ENCODE measurements at places on chromosomes 13 and 19. TPM values are rescaled to one million over a fixed set of nuclear protein-coding genes. Genes with fewer than 3 reads are reported as not detected.

The SKA3 gene
- total RNA-seq = 5.8 TPM

The ANKRD10 gene
- total RNA-seq = 65.4 TPM

The FFAR2 gene
- total RNA-seq = not detected

The COX7A1 gene
- total RNA-seq = 27.5 TPM

The OR7D2 gene
- not detected for total RNA-seq

The PCDH8 gene
- not detected for total RNA-seq

The KISS1R gene
- not detected for total RNA-seq
